GDM1 (cell line): ENCODE measurements at places on chromosomes 3 and 15.

DNA sequence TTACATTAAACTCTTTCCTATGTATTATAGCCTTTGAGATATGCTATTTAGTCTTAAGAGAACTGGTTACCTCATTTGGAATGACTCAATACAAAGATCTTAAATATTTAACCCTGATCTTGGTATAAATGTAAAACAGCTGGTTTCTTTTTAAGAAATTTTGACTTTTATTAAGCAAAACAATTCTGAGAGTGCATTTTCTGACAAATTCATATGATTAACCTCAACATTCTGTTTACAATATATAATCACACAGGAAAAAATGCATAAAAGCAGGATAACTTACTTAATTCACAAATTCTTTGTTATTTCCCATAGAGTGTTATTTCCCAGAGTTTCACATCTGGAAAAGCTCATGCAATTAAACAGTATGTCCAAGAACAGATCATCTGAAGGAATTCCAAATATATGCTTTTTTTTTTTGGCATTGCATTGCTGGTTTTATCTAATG is 400.4 kb upstream of the THBS1 start:
- no peak for DNase-seq

GRCh38 chr15:74997141-74997540 is 1.8 kb downstream of the SCAMP5 start:
- DNase-seq: no peak

- no peak for DNase-seq
These were observed 44.7 kb downstream of the CEP70 start for GRCh38 chr3:138549179-138549977.

GRCh38 chr3:88149101-88149508 is 654 bp upstream of the C3orf38 start:
- no peak for DNase-seq

DNA sequence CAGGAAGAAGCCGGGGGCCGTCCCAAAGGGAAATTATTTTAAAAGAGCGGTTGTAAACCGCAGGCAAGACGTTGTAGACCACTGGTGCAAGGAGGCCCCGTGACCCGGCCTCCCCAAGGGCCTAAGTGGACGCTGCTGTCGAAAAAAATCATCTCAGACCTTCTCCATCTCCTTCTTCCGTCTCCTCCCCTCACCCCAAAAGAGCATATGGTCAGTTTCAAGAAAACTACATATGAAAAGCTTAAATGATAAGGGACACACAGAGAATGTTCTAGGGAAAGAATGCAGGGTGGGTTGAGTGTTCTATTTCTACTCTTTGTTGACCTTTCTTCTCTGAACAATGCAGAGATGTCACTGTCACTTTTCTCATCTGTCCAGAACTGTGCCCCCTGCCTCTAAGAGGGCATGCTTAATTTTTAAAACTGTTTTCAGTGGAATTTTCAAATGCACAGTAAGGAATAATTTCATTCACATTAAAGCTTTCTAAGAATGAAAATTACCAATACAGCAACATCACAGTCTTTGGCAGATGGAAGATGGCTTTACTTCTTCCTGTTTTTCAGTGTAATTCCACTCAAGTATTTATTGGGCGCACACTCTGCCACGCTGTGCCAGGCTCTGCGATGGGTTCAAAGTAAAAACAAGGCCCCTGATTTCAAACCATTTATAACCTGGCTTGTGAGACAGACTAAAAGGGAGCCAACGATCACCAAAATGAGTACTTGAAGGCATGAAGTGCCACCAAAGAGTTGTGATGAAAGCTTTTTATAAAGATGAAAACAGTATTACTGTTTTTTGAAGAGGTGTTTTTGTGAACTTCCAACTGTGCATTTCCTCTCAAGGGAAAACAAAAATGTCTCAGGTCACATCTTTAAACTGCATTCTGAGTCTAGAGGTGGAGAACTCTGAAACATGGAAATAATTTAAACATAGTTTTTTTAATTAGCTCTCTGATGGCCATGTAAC is 891 bp upstream of the TOP2B start:
- no peak for DNase-seq

DNA sequence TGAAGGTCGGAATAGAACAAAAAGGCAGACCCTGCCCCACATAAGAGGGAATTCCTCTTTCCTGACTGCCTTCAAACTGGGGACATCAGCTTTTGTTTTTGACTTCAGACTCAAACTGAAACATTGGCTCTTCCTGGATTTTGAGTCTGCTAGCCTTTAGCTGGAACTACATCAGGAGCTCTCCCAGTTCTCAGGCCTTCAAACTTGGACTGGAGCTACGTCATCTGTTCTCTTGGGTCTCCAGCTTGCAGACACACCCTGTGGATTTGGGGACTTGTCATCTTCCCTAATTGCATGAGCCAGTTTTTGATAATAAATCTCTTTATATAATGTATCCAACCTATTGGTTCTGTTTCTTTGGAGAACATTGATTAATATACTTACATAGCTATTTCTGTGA is 798.1 kb downstream of the TBL1XR1 start:
- no peak for DNase-seq

DNA sequence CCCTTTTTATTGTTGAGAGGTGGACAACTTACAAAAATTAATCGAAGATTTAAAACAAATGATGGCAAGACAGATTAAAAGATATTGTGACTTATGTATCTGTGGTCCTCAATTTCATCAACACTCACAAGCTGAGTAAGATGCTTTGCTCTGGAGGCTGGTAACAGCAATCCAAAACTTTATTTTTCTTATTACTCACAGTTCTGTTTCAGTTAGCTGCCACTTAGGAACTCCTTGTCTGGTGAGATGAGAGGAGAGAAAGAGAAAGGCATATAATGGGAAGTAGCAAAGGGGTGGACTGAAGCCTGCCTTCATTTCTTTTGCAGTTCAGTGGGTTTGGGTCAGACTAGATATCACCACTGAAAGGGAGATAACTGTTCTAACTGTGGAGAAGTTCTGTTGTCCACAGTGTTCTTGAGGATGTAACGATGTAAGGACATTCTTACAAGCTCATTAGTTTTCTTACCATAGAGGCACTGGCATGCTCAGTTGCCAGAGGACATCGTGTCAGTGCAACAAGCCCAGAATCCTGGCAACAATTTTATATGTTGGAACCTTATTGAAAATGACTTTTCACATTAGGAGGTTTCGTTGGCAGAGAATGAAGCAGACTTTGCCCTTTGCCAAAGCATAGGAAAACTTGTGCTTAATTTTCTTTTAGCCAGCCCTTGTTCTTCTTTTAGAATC is 93.6 kb downstream of the PLCL2 start:
- DNase-seq: no peak

- peak; percentile 80 for DNase-seq
These were observed 79.6 kb upstream of the SPATA12 start for GRCh38 chr3:56980798-56981390.

- DNase-seq: no peak
These were observed 140.9 kb downstream of the CHSY1 start for GRCh38 chr15:101110681-101111569.

GRCh38 chr3:172076212-172076611 is 36.8 kb downstream of the FNDC3B start:
- no peak for DNase-seq

GRCh38 chr3:119098619-119099222 is 47.2 kb upstream of the TEX55 start:
- no peak for DNase-seq

- no peak for DNase-seq
These were observed 14.2 kb downstream of the LRIG1 start for GRCh38 chr3:66486646-66487045.

- no peak for DNase-seq
These were observed 36.2 kb downstream of the HOMER2 start for GRCh38 chr15:82916161-82916952.

GRCh38 chr3:46903341-46904302 is 26.1 kb downstream of the PTH1R start:
- DNase-seq: peak; percentile 28

DNA sequence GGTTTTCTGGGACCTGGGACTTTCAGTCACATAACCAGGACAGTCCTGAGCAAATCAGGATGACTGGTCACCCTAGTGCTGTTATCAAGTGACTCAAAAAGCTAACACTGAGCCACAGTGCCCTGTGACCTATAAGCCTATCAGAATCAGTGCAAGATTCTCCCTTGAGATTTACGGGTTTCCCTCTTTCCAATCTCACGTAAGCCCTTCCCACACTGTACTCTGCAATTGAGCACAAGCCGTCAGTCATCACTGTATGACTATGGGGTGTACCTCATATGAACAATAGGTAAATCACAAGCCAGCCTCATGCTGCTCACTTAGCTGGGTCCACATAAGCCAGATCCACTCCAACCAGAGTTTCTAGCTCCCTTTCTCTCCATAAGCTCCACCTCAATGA is 21.0 kb upstream of the CLDN18 start:
- DNase-seq: no peak

GRCh38 chr3:197027896-197028727 is 1.5 kb downstream of the MELTF start:
- no peak for DNase-seq

DNA sequence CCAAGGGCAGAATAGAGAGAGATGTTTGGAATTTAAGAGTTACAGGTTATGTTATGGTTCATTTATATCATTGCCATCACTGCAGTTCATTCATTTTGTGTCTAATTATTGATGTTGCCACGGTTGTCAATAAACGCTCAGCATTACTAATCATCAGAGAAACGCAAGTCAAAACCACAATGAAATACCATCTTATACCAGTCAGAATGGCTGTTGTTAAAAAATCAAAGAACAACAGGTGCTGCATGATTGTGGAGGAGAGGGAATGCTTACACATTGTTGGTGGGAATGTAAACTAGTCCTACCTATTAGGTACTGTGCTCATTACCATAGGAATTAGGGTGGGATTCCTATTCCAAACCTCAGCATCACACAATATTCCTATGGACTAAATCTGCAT is 350.5 kb downstream of the TIGIT start:
- no peak for DNase-seq
